Activated CD4-positive, alpha-beta T cell treated with anti-CD3 and anti-CD28 coated beads, Interleukin-2, amount 50 U/mL, for 4 hours (primary cell): ENCODE measurements at places on chromosomes 16 and 17.

- DNase-seq, result no peak
Observed at GRCh38 chr17:45861165-45861564, 16.5 kb downstream of the SPPL2C start.

DNA sequence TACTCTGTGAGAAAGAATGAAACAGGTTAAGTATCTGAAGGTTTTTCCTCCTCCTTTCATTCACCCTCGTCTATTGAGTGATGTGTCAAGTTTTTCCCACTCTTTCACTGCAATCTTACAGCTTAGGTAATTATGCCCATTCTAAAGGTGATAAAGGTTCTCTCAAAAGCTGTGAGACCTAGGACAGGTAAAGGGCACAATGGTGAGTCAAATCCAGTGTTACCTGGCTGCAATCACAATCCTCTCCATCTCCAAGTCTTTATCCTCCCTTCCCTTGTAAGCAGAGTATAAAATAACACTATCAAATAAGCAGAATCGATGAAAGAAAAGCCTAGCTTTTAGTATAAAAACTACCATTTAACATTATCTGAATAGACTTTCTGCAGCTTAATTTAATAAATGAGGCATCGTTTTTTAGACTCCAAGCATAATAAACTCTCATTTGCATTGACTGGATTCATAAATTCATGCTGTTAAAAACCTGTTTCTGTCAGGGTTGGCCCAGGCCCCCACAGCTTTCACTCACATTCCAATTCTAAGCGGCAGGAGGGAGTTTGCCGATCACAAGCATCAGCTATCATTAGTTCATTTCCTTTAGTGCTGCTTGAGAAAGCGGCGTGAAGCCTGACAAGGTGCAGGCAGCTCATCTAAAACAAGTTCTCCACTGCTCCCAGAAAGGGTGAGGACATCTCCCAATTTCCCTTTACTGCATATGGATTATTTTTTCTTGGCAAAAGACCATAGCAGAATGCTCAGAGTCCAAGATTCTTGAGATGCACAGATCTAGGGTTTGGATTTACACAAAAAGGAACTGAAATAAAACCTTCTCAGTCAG lies 67.8 kb downstream of the CDH8 start:
- DNase-seq, result no peak

DNA sequence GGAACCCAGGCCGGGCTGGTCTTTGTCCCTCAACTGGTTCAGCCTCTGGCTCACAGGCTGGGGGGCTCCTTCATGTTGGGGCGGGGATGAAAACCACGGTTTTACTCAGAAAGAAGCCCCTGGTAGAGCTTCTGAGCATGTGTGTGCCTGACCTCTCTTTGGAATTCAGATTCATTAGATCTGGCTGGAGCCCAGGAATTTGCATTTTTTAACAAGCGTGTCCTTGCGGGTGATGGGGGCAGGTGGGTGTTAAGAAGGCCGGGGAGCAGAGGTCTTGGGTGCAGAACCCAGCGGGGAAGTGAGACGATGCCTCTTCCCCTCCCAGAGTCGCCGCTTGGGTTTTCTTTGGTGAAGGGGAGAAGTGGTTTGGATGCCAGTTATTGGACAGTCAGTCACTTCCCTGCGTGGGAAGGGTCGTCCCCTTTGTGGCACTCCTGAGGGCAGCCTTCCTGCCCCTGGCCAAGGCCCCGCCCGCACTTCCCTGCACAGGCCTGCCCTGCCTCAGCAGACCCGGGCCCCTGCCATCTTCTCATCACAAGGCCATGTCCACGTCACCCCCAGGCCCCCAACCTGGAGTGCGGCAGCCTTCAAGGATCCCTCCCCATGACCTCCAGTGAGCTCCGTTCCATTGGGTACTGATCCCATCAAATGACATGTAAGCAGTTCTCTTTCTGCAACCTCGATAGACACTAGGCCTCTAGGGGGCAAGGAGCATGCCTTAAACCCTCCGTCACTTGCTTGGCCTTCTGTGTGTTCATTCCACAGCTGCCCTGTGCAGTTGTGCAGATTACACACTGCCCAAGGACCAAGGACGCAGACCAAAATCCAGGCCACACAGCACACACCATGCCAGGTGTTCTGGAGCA lies 177.7 kb upstream of the CIBAR2 start:
- no peak for DNase-seq

DNA sequence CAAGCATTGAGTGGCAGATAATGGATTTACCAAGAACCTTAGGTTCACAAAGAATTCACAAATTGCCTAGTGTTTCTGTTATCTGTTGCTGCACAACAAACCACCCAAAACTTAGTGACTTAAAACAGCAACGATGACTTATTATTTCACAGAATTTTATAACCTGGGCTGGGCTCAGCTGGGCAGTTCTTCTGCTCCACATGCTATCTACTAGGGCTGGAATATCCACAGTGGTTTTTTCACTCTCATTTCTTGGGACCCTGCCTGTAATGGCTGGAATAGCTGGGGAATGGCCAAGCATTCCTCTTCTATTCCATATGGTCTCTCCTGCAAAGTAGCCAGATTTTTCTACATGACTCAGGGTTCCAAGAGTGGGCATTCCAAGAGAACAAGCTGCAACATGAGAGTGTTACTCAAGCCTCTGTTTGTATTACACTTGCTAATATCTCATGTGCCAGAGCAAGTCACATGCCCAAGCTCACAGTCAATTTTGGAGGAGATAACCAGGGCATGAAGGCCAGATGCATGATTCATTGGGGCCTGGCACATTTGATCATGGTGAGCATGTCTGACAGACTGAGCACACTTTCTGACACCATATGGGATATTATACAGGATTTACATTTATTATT lies 4.9 kb upstream of the PSMD7 start:
- DNase-seq, result no peak

GRCh38 chr17:9432134-9432885 lies 143.3 kb downstream of the STX8 start:
- DNase-seq, result no peak

GRCh38 chr16:66952430-66953110 lies 8.5 kb upstream of the CES3 start:
- DNase-seq, result no peak

- DNase-seq, result no peak
Observed at GRCh38 chr16:1346422-1347285, 5.0 kb downstream of the TSR3 start.

DNA sequence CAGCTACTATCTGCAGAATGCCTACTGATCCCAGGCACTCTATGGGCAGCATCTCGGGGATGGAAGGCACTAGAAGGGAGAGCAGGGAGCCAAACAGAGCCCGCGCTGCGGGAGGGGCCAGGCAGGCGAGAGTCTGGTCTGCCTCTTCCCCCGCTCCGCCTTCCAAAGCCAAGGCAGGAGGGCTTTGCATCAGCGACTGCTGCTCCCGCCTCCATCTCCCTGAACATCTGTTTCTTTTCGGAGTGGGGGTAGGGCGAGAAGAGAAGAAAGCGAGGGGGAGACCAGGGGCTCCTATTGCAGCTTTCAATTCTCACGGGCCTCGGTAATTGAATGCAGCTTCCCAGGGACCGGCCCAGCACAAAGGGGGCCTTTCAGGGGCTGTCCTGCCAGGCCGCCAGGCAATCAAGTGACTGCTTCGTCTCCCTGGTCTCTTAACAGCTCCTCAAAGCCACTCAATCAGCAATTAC lies 31.4 kb upstream of the CDC42EP4 start:
- no peak for DNase-seq
